ENCODE measurements at places on chromosomes 16 and 17. TPM values are rescaled to one million over a fixed set of nuclear protein-coding genes. Genes with fewer than 3 reads are reported as not detected.

GRCh38 chr16:81397879-81398520 lies 46.6 kb upstream of the CMIP start:
- DNase-seq = no peak

GRCh38 chr17:80892019-80892855 lies 99.4 kb upstream of the CHMP6 start:
- no peak for DNase-seq

GRCh38 chr17:82876602-82877379 lies 37.0 kb upstream of the ZNF750 start:
- DNase-seq = no peak

DNA sequence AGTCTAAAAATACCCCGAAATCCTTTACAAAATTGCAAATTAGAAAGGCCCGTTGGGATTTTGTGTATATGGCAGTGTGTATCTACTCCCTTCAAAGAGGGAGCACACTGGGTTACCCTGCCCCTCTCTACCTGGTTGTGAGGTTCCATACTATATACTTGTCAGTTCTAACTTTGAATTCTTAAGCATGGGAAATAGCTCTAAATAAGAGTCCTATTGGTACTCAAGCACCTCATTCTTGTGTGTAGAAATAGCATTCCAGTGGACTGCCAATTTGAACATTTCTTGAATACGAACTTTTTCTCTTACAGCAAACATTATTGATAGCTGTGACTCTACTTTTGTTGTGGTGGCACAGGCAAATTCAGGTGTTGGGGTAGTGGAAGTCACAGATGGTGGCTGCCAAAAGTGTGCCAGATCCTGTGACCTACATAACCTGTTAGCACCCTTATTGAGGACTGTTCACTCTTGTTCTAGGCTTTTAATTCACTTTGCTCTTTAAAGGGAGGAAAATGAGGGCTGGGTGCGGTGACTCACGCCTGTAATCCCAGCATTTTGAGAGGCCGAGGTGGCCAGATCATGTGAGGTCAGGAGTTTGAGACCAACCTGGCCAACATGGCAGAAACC lies 16.1 kb downstream of the ESRP2 start:
- no peak for DNase-seq

GRCh38 chr16:2609827-2610470 lies 72.1 kb downstream of the PDPK1 start:
- DNase-seq = no peak

DNA sequence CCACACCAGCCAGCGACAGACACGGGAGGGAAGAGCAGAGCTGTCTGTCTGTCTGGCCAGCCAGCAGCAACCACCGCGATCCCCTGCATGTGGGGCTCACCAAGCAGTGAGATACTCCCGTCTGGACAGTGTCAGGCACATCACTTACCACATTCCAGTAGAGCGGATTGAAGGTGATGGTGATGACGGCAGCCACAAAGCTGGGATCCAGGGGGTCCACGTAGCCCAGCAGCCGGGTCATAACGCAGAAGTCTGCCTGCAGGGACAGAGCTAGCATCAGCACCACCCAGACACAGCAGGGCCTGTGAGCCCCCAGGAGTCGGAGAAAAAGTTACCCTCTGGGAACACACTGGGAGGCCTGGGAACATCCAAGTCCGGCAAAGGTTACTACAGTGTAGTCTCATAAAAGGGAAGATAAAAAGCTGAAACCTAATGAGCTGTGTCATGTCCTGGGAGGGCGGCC lies 14.7 kb downstream of the PEMT start:
- DNase-seq = no peak

The GALR2 gene
- polyA plus RNA-seq = 0.17 TPM

The C17orf67 gene
- polyA plus RNA-seq = 1.6 TPM

The LITAFD gene
- not detected for polyA plus RNA-seq

The SOX15 gene
- polyA plus RNA-seq = 3.0 TPM
